ENCODE measurements at places on chromosomes 11 and 22. TPM values are rescaled to one million over a fixed set of nuclear protein-coding genes. Genes with fewer than 3 reads are reported as not detected.

Gene DERL3
- 1.1 TPM for polyA plus RNA-seq

DNA sequence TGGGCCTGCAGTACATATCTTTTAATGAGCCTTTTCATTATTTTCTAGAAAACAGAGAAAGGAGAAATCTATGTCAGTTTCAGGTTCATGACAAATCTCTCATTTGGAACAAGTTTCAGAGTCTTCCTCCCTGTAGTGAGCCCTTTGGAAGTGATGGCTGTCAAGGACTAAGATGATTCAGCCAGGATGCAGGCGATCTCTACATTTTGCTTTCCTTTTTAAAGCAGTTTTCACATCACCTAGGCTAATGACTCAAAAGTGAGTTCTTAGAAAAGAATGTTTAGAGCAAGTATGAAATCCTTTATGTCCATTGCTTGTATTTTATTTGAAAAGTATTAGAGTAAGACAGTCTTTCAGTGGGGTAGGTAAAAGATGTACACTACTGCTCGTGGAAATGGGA is 130.1 kb downstream of the TRPC6 start:
- no peaks in the 10 kb centered on the region for H3K27me3 ChIP-seq
- no peak overlapping the region for H3K4me3 ChIP-seq
- no peaks in the 10 kb centered on the region for H3K36me3 ChIP-seq

GRCh38 chr22:35642305-35642741 is 5.9 kb upstream of the APOL6 start:
- no peaks in the 10 kb centered on the region for H3K36me3 ChIP-seq
- H3K27ac ChIP-seq: no peak overlapping the region
- H3K27me3 ChIP-seq: no peaks in the 10 kb centered on the region
- peak; percentile 55 for DNase-seq
- peaks cover 28% of the 10 kb centered on the region for H3K4me1 ChIP-seq
- no peak overlapping the region for H3K4me3 ChIP-seq

Gene HEPHL1
- polyA plus RNA-seq: not detected

DNA sequence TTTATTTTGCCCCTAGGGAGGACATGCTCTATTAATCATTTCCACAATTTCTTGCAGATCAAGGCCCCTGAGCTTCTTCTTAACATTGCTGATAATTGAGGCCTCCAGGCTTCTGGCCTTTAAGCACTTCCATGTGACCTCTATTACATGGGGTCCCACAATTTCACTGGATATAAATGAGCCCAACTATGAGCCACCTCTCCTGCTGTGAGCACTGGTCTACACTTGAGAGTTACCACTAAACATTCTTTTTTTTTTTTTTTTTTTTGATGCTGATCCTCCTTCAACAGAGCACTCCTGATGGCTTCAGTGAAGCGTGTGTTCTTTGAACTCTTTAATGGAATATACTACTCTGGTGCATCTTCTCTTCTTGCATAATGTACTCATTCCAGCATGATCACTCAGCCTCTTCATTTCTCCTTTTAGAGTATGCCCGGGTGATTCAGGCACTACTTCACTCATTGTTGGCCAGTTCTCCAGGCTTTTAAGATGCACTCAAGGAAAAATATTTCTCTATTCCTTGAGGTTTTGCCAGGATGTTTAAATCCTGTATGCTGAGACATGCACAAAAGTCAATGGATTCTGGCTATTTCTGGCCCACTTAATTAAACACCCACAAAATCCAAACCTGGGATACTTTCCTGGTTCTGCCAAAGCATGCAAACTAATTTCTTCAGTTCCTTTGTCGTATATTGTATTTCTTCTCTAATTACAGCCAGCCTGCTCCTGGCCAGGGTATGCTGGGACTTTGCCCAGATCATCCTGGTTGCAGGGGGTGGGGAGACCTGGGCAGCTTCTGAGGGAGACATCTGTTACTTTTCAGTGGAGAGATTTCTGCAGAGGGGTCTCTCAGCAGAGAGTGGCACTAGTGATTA is 257.8 kb upstream of the LUZP2 start:
- no peak for DNase-seq
- no peak overlapping the region for H3K4me3 ChIP-seq
- no peaks in the 10 kb centered on the region for H3K27me3 ChIP-seq
- H3K36me3 ChIP-seq: no peaks in the 10 kb centered on the region

Gene OR52K2
- polyA plus RNA-seq: not detected

- H3K4me3 ChIP-seq: no peak overlapping the region
- H3K27ac ChIP-seq: no peak overlapping the region
- DNase-seq: no peak
Observed at GRCh38 chr11:132977746-132978145, 554.6 kb downstream of the OPCML start.

Gene ZNF214
- 0.75 TPM for polyA plus RNA-seq

- no peaks in the 10 kb centered on the region for H3K27me3 ChIP-seq
- H3K27ac ChIP-seq: no peak overlapping the region
- H3K4me3 ChIP-seq: no peak overlapping the region
- no peak for DNase-seq
- H3K36me3 ChIP-seq: no peaks in the 10 kb centered on the region
Observed at GRCh38 chr11:65156256-65156655, 13.8 kb upstream of the SPDYC start.

DNA sequence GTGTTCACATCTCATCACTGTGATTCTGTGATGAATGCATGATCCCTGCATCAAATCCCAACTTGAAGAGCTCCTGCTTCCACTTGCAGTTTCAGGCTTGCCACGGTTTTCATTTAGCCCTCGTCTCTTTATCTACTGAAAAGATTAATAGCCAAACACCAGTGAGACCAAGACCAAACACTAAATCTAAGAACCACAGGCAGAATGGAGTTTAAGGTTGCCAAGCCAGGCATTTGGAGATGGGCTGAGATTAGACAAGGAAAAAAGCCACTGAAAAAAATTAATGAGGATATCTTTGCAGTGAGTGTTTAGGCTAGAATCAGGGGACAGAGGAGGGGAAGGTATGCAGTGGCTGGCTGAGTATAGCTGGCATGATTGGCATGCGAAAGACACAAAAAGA is 227.2 kb upstream of the BLID start:
- H3K27ac ChIP-seq: no peak overlapping the region
- no peak overlapping the region for H3K4me3 ChIP-seq
- no peak for DNase-seq

GRCh38 chr11:14079011-14079410 is 116.5 kb downstream of the SPON1 start:
- no peaks in the 10 kb centered on the region for H3K36me3 ChIP-seq
- no peaks in the 10 kb centered on the region for H3K27me3 ChIP-seq
- H3K4me3 ChIP-seq: no peak overlapping the region
- no peaks in the 10 kb centered on the region for H3K4me1 ChIP-seq

DNA sequence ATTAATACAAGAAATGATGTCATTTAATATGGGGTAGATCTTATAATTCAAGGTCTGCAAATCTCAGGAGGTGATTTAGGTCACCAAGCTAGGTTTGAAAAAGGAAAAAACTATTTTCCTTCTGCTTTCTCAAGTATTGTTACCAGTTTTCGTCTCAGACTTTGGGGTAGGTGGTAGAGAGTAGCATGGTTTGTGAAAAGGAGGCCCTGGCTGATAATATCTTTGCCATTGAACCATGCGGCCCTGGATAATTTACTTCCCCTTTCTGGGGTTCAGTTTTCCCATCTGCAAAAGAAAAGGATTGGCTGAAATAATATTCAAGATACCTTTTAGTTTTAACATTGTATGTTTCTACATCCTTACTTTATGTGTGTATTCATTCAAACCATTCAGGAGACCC is 92.1 kb downstream of the WNT11 start:
- H3K27me3 ChIP-seq: no peaks in the 10 kb centered on the region
- H3K27ac ChIP-seq: no peak overlapping the region
- no peak for DNase-seq
- H3K4me1 ChIP-seq: no peaks in the 10 kb centered on the region
- H3K36me3 ChIP-seq: no peaks in the 10 kb centered on the region
- no peak overlapping the region for H3K4me3 ChIP-seq

DNA sequence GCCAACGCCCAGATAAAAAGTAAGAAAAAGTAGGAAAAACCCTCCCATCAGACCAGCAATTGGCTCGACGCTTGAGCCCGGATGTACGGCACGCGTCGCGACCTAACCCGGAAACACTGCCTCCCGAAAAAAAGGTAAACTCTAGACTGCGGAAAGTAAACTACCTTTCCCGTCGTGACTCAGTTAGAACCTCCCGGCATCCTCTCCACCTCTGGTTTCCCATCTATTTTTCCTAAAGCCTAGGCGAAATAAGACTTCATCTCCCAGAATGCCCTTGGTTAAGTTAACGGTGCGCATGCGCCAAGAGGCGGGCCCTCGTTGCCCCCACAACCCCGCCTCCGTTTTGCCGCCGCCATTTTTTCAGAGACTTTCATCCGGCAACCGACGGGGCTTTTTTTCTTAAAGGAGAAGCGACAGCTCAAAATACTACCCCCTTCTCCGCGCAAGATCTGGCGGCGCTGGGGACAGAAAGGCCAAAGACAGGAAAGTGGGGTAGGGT is 678 bp upstream of the ZFP91 start:
- DNase-seq: peak; percentile 94
- peaks cover 70% of the 10 kb centered on the region for H3K4me1 ChIP-seq
- no peaks in the 10 kb centered on the region for H3K36me3 ChIP-seq
- H3K27me3 ChIP-seq: no peaks in the 10 kb centered on the region
- H3K4me3 ChIP-seq: peak overlapping the region; percentile 92

DNA sequence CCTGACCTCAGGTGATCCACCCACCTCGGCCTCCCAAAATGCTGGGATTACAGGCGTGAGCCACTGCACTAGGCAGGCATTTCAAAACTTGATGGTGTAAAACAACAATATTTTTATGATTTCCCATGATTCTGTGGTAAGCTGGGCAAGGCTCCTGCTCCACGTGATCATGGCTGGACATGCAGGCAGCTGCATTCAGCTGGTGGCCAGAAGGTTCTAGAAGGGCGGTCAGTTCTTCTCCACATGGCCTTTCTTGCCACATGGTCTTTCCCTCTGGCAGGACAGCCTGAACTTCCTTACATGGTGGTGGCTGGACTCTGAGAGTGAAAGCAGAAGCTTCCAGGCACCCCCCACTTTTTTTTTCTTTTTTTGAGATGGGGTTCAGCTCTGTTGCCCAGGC is 9.9 kb upstream of the RASD2 start:
- no peak overlapping the region for H3K4me3 ChIP-seq
- DNase-seq: no peak
- H3K36me3 ChIP-seq: no peaks in the 10 kb centered on the region

DNA sequence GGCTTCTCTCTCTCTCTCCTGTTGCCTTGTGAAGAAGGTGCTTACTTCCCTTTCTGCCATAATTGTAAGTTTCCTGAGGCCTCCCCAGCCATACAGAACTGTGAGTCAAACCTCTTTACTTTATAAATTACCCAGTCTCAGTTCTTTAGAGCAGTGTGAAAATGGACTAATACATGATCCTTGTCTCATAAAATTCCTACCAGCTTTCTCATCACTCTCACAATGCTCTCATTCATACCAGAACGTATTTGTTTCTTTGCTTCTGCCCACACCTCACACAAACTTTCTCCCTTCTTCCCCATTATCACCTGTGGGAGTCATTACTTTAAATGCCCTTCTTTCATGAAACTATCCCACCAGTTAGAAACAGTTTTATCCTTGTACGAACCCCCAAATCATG is 62.7 kb upstream of the ARHGAP42 start:
- H3K36me3 ChIP-seq: no peaks in the 10 kb centered on the region
- H3K4me3 ChIP-seq: no peak overlapping the region
- H3K4me1 ChIP-seq: no peaks in the 10 kb centered on the region
- H3K27ac ChIP-seq: no peak overlapping the region
- no peak for DNase-seq

DNA sequence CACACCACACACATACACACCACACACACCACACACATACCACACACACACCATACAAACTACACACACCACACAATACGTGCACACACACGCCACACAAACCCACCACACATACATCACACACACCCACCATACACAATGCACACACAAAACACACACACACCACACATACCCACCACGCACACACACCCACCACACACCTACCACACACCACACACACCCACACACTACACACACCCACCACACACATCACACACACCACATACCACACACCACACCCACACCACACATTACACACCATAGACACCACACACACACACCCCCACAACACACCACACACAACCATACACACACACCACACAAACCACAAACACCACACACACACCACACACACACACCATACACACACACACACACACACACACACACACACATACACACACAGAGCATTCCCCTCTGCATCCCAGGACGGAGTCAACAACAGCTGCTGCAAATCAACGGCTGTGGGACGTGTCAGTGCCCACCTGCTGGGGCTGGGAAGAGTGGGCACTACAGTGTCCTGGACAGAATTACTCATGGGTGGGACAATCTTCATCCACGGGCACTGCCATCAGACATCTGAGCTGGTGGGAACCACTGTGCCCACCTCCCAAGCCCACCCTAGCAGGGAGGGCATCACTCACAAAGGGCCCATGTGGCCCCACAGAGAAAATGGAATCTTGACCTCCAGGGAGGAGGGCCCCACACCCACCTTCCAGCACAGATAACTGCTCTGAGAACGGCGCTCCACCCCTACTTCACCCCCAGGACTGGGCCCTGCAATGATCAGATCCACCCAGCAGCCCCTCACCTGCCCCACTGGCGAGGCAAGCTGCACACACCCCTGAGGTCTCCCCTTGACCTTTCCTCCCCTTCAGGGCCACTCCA is 8.4 kb downstream of the TP53I11 start:
- DNase-seq: no peak
- no peaks in the 10 kb centered on the region for H3K27me3 ChIP-seq
- H3K27ac ChIP-seq: no peak overlapping the region
- H3K4me3 ChIP-seq: no peak overlapping the region
- H3K4me1 ChIP-seq: peaks cover 17% of the 10 kb centered on the region

DNA sequence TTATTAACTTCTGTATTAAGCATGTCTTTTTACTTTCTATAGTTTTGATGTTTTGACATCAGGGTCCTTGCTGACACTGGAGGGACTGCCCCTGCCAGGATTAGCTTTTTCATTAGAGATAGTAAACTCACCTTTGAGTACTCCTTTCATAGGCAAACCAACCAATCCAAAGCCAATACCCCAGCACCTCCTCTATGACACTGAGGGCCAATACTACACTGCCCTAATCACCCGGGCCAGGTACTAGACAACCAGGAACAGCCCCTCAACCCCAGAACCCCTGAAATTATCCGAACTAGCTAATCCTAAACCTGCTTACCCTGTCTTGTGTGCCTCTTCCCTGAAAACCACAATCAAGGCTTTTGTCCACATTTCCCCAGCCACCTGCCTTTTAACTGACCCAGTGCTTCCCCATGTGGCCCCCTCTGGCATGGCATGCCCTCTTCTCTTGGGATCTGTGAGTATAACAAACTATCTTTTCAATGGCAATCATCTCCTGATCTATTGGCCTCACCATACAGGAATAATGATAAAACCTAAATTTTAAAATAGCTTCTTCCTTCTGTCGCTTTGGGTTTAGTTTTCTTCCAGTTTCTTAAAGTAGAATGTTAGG is 31.2 kb downstream of the RAB6A start:
- H3K36me3 ChIP-seq: no peaks in the 10 kb centered on the region
- no peak overlapping the region for H3K27ac ChIP-seq
- no peak for DNase-seq
- H3K4me3 ChIP-seq: no peak overlapping the region
- no peaks in the 10 kb centered on the region for H3K27me3 ChIP-seq

Gene NOX4
- 1.8 TPM for polyA plus RNA-seq

- no peaks in the 10 kb centered on the region for H3K36me3 ChIP-seq
- no peaks in the 10 kb centered on the region for H3K27me3 ChIP-seq
- H3K4me1 ChIP-seq: no peaks in the 10 kb centered on the region
Observed at GRCh38 chr11:95716266-95716665, 73.3 kb downstream of the FAM76B start.
